Astrocyte of the hippocampus (primary cell): ENCODE measurements at places on chromosomes 1 and 21.
A peak's percentile ranks its signal among the peaks of the same experiment; 100 is the strongest.

GRCh38 chr21:45027241-45028196 lies 46.9 kb upstream of the ADARB1 start:
- DNase-seq, result no peak

DNA sequence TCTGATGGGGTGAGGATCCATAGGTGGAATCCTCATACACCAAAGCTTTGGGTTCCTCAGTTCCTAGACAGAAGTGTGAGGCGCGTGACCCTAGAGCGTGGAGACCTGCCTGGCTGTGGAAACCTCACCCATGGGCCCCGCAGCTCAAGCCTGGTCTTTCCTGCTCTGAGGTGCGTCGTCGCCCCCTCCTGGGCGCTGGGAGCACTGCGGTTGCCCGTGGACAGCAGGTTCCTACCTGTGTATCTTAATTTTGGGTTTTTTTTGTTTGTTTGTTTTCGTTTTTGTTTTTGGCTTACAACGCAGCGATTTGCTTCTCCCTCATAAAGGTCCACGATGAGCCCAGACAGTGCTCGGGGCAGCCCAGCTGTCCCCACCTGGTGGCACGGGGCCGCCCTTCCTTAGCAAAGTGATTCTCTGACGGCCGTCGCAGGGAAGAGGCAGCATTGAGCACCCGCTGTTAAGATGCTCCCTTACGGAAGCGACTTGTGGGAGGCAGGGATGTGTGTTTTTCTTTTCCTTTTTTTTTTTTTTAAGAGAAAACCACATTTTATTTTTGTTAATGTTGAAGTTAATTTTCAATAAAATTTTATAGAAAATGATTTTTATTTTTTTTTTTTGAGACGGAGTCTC lies 36.5 kb upstream of the TRAPPC10 start:
- DNase-seq, result peak; percentile 83

GRCh38 chr1:244271691-244272308 lies 179.9 kb downstream of the ADSS2 start:
- peak; percentile 4 for DNase-seq

- DNase-seq, result peak; percentile 50
These were observed 17.4 kb downstream of the KIAA0319L start for GRCh38 chr1:35539824-35540261.

DNA sequence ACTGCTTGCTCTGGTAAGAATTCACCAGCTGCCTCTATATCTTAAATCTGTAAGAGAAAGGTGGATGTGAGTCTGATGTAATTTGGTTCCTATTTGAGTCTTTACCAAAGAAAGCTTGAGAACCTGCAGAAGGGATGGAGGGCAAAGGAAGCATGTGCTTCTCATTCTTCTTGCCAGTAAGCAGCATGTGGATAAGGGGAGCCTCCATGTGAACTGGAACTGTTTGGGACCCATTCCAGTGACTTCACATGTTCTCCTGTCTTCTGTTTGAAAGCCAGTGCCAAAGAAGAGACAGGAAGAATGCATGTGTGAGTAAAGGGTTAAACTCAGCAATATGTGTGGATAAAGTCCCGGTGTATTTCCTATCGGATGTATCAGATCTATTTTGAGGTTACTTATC lies 119.6 kb upstream of the ADGRL2 start:
- DNase-seq, result no peak

DNA sequence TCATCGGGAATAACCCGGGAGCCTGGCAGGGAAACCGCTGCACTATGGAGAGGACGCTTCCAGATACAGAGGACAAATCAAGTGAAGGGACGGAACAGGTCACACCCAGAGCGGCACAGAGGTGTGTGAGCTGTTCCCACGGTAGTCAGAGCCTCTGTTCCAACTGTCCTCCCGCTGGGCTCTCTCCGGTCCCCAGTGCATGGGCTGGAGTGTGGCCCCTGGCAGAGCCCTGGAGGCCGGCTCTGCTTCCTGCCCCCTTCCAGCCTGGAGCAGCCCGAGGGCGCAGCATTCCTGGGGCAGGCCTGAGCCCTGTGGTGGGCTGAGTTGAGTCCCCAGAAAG lies 11.9 kb upstream of the ZBTB21 start:
- no peak for DNase-seq

- peak; percentile 6 for DNase-seq
These were observed 90.8 kb downstream of the SMYD3 start for GRCh38 chr1:246416261-246416660.

DNA sequence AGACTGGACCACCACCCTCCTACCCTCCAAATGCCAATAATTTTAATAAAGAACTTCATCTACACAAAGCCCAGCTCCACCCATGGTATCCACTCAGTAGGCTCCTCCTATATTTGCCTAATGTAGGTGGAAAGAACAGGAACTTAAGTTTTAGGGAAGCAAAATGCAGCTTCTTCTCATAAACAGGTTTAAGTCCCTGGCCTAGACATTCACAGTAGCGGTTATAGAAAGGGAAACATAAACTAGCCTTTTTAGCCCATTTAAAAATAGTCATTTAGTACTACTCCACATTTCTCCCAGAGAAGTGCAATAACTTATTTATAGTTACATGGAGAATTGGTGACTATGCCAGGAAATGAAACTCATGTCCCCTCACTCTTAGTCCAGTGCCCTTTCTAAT lies 56.6 kb upstream of the CPLANE2 start:
- no peak for DNase-seq

GRCh38 chr1:236391008-236391407 lies 3.1 kb upstream of the EDARADD start:
- no peak for DNase-seq

GRCh38 chr1:17831597-17831996 lies 76.5 kb downstream of the ACTL8 start:
- peak; percentile 75 for DNase-seq
